ENCODE measurements at places on chromosomes 12 and 14.

DNA sequence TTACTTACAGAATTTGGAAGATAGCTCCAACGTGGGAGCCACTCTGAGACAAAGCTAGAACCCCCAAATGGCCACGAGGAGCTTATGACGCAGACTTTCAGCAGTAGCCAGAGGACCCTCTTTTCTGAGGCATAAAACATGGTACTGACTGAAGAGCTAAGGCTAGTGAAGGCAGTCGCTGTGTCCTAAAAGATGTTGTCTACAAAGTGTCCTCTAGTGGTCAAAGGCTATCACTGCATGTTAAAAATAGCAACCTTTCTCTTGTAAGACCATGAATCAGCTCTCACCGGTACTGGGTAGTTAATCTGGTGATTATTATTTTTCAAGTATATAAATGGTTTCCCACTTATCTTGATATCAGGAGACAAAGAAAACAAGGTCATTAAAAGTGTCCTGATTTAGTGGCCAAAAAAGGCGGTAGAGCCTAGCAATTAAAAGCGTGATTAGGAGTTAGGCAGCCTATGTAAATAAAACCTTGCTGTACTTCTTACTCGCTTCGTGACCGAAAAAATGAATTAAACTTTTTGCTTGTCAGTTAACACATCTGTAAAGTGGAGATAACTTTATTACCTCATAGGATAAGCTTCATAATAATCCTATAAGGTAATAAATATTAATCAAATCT is 47.0 kb upstream of the LGR5 start:
- no peak for DNase-seq

- DNase-seq = no peak
Measured at GRCh38 chr14:102927346-102927877, 4.9 kb downstream of the AMN start.

- no peak for DNase-seq
Measured at GRCh38 chr12:79370021-79370420, 320.7 kb downstream of the PAWR start.

DNA sequence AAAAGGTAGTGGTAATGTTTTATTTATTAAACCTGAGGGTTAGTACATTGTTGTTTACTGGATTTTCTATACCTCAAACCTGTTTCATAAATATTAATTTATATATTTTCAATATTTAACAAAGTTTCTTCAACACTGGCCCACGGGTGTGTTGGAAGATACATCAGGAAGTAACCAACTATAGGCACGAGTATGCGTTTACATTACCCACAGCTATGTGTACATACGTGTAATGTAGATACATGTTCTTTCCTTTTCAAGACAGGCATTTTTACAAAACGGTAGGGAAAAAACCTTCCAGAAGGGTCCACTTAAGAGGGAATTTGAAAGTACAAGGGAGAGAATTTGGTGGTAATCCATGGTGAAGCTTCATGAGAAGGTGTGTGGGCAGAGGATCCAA is 17.8 kb upstream of the KCNA1 start:
- no peak for DNase-seq

GRCh38 chr12:76899522-76899921 is 20.7 kb upstream of the CSRP2 start:
- DNase-seq = no peak

DNA sequence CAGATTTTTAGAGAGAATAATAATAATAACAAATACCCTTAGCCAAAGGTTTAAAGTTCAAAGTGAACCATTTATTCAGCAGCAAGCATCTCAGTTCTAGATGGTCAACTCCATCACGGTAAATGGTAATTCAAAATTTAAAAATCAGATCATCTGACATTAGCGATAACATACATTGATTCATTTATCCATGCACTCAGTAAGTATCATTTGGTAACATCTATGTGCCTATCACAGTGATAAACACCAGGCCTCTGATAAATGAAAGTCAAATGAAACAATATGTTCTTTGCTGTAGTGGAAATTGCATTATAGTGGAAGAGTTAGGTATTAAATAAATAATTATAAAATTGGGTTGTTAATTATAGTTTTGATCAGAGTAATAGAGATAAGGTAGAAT is 108.8 kb downstream of the CNTN1 start:
- no peak for DNase-seq

Data from stimulated activated CD8-positive, alpha-beta memory T cell treated with anti-CD3 and anti-CD28 coated beads, Interleukin-7, amount 100 ng/mL, for 4 hours (primary cell).